ENCODE measurements at places on chromosomes 2 and 18.

- DNase-seq: no peak
These were observed 28.3 kb upstream of the ASAP2 start for GRCh38 chr2:9178110-9178903.

- peak; percentile 75 for DNase-seq
These were observed 42.2 kb downstream of the KIDINS220 start for GRCh38 chr2:8794923-8795825.

- peak; percentile 78 for DNase-seq
These were observed 54.2 kb downstream of the LTBP1 start for GRCh38 chr2:33000986-33001385.

DNA sequence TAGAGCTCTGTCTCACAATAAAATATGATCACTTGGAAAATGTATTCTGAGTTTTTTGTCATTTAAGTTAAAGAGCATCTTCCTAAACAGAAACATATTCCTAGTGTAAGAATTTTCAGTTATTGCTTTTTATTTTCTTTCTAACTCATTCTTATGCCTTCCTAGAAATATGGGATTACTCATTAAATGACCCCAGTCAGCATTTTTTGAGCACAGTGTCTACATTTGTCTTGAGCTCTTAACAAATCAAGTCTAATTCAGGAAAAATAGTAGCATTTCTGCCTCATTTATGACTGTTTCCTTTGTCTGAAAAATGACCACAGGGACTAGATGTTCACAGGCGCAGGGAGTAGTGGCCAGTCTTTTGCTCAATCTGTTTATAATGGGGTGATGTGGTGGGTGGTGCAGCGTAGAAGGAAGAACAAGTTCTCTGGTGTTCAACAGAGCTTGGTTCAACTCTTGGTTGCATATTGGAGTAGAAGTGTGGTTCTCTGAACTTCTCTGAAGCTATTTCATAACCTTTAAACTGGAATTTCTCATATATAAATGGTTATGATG, 267.1 kb downstream of the CYRIA start:
- no peak for DNase-seq

GRCh38 chr2:235601960-235602704, 108.3 kb downstream of the AGAP1 start:
- DNase-seq: no peak

GRCh38 chr18:66252703-66253102, 351.2 kb downstream of the CDH19 start:
- DNase-seq: no peak

DNA sequence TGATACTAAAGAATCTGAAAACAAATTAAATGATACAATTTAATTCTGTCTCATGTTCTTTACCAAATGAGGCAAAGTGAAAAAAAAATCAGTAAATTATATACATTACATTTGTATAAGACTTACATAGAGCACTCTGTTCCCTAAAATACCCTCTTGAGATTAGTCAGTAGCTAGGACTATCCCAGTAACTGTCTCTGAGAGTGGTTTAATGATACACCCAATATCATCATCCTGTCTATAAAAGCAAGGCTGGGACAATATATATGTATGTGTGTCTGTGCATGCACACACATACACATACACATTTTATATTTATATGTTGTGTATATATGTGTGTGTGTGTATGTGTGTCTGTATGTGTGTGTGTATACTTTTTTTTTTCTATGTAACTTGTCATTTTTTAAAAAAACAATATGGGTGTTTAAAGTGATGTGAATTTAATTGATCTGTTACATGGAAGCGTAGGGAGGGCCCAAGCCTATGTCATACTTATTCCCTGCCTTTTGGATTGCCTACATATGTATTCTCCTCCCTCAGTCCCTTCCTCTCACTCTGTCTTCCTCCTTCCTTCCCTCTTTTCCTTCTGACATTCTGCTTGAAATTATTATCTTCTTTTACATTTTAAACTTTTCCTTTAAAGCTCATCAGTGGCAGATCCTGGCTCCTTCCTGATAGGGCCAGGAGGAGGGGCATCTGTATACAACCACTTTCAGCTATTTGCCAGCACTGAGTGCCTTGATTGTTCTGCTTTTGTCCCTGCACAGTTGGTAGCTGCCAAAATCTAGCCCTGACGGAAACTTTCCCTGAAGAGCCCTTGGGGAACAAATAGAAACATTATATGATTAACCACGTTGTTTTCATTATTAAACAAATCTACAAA, 6.8 kb downstream of the ASXL3 start:
- DNase-seq: no peak

GRCh38 chr18:62554061-62554815, 31.4 kb downstream of the ZCCHC2 start:
- DNase-seq: no peak

GRCh38 chr2:5519286-5519685, 172.9 kb upstream of the SOX11 start:
- no peak for DNase-seq

- DNase-seq: no peak
These were observed 876.5 kb downstream of the EPHA4 start for GRCh38 chr2:220695397-220696279.

GRCh38 chr18:37398248-37398920, 167.2 kb downstream of the CELF4 start:
- peak; percentile 34 for DNase-seq

DNA sequence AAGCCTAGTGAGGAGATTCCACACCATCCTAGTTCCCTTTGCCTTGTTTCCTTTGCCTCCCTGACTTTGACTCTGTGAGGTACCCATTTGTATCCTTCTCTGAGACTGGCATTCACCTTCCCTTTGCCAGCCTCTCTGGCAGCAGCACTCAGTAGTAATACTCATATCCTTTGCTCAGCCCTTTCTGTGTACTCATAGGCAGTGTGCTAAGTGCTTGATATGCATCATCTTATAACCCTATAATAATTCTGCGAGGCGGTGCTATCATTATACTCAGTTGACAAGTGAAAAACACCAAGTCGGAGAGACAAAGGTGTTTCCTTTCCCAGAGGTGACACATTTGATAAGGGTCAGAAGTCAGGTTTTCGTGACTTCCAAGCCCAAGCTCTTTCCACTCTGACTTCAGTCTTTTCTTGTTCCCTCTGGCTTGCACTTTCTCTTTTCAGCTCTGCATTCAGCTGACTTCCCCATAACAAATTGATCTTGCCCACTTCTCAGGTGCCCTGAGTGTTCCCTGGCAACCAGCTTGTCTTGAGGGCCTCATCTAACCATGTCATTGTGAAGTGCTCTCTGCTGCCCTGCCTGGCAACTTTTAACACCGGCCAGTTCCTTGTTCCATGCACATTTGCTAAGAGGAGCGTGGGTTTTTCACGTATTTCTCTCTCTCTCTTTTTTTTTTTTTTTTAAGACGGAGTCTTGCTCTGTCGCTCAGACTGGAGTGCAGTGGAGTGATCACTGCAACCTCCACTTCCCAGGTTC, 94.5 kb upstream of the UPP2 start:
- DNase-seq: no peak

- DNase-seq: no peak
These were observed 505.0 kb upstream of the ID2 start for GRCh38 chr2:8176887-8177286.

DNA sequence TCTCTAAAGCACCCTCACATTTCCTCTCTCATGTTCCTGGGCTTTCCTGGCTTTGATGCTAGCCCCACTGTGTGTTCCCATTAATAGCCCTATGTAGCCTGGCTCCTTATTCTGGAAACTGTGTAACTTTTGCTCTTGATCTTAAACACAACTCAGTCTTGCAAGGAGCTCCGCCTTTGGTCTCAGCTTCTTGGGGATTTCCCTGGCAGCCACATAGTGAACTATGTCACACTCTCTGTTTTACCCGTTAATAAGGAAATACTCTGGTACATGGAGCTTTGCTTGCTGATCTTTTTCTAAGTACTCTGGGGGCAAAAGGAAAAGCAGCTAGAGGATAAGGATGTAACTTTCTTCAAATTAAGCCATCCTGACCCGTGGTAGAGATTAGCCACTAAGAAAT, 259.3 kb downstream of the NEDD4L start:
- no peak for DNase-seq

- no peak for DNase-seq
These were observed 21.2 kb downstream of the ATIC start for GRCh38 chr2:215332872-215333595.

DNA sequence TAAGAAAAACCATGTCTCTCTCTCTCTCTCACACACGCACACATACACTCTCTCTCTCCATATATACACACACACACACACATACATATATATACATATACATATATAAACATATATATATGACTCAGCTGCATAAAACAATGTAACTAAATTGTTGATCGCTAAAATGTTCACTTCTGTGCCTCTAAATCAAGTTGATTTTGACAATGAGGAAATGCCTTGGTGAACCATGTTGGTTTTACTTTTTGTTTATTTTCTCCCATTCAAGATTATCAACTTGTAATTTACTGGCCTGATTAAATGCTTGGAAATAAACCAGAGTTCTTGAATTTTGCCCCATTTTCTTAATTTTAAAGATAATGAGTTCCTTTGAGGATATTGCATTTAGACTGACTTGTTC, 500.4 kb downstream of the PARD3B start:
- DNase-seq: no peak

GRCh38 chr2:30472326-30472725, 25.3 kb downstream of the LCLAT1 start:
- peak; percentile 35 for DNase-seq

- peak; percentile 5 for DNase-seq
These were observed 107.5 kb downstream of the GULP1 start for GRCh38 chr2:188399159-188399558.

- DNase-seq: peak; percentile 94
These were observed 3.6 kb upstream of the DGKD start for GRCh38 chr2:233350708-233351107.

- no peak for DNase-seq
These were observed 733.7 kb upstream of the POU3F3 start for GRCh38 chr2:104120171-104120570.

DNA sequence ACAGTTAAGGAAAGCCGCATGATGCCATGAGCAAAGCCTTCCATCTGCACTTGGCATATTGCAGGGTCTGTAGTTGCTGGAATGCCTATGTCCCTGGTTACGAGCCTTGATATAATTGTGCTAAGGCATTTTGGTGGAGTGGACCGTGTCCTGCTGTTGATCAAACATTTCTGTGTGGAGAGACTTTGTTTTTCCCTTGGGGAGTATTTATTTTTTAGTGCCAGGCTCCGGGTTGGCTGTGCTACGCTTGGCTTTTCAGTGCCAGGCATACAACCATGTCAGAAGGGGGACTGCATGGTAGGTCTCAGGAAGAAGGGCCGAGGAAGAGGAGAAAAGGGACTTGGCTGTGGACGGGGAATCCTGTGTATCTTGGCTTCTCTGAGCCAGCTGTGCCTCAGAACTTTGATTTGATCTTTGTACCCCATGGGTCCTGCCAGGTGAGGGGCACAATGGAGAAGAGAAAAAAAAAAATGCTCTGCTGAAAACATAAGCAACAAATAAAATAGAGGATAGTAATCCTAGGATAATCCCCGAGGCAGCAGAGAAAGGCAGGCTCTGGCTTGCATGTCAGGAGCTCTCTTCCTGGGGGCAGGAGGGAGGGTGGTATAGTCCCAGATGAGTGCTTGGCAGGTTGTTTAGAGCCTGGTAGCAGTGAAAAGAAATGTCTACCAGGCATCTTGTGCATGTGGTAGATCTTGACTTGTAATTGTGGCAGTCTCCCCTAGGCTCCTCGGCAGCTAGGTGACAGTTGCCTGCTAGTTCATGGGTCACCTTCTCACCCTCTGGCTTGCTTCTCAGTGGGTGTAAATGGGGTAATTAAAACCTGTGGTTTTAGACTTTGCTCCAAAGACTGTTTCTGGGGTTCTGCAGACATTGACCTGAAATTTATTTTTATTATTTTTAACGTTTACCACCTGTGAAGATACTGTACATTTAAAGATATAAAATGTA, 233.0 kb downstream of the NEDD4L start:
- DNase-seq: no peak

DNA sequence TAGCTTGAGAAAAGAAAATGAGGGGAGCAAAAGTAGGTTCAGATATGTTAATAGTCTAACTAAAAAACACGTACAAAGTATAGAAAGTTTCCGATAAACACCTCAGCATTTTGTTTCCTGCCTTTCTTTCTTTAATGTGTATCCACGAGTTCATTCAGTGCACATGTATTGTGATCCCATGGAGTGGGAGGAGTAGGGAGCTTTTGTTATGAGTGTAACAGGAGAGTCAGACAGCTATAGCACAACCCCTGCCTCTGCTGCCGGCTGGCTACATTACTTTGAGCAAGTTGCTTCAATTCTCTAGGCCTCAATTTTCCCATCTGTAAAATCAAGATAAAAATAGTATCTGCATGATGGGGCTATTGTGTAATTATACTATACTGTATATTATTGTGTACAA, 249.2 kb upstream of the FIGN start:
- DNase-seq: no peak

GRCh38 chr2:50872543-50872942, 159.4 kb downstream of the NRXN1 start:
- no peak for DNase-seq

DNA sequence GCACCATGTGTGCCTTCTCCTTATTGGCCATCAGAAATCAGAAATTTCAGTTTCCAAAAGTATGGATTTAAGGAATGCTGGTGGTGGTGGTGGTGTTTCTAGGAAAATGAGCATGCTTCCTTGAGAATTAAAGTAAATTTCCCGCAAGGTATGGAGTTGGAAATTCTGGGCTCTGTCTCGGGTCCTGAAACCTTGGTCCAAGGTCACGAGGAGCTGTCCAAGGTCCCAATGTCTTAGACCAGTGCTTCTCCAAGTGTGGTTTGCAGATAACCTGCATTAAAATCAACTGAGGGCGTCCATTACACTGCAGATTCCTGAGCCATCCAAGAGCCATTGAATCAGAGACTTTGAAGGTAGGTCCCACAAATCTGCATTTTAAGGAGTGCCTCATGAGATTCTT, 210.9 kb upstream of the PKDCC start:
- DNase-seq: peak; percentile 45

DNA sequence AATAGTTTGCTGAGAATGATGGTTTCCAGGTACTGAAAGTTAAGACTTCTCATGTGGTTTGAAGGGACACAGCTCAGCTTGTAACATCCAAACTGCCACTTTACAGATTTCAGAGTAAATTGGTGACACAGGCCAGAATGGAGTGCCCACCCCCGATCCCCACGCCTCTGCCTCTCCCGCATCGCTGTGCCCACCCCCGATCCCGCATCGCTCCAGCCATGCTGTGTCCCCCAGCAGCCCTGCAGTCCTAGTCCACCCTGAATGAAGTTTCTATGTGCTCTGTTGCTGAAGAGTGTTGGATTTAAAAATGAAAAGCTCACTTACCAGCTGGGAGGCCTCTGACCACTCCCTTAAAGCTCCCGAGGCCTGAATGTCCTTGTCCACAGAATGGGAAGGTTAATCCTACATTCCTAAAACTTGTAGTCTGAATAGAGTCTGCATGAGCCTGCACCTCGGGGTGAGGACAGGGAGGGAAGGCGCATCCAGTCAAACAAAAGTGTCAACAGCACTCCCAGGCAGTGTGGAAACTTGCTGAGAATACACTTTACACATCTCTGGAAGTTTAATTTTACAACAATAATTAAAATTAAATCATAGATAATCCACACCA, 176.4 kb upstream of the ID2 start:
- no peak for DNase-seq

All from AG08395 (cell line).